Effector memory CD4-positive, alpha-beta T cell (primary cell): ENCODE measurements at places on chromosomes 6 and 20.

DNA sequence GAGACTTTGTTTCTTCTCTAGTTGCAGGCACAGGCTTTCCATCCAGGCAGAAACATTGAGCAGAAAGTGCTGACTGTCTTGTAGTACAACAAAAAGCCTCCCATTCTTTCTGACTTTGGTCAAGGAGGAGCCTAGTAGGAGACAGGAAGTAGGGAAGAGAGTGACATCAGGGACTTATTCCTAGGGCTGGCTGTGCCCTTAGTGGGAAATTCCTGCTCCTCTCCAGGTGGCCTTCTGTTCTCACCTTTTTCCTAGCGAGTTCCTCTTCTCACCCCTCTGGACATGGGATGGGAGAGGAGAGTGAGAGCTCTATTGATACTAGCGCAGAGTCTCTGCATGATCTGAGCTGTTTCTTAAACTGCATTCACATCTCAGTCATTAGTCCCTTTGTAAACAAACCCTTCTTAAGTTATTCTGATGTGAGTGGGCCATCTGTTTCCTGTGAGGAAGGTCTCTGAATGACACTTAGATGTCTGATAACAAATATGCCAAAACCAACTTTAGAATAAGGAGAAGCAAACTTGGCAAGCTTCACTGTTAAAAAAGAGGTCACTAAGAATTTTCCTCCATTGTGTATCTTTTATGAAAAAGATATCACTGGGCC, 455.0 kb downstream of the GJA1 start:
- no peak for DNase-seq

DNA sequence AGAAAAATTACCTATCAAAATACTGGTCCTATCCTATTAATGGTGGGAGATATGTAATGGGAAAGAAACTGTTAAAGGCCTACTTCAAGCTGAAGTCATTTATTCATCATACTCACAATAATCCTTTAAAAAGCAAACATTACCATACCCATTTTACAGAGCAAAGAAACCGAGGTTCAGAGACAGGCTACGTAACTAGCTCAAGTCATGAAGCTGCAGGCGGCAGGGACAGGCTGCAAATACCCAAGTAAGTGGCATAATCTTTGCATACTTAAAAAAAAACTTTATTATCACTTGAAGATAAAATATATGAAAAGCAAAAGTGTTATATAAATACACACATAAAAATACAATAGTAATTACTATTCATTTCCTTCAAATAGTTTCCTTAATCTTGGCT, 2.6 kb downstream of the RALGAPA2 start:
- DNase-seq = no peak

GRCh38 chr6:149823013-149823412, 41.1 kb downstream of the LRP11 start:
- no peak for DNase-seq

DNA sequence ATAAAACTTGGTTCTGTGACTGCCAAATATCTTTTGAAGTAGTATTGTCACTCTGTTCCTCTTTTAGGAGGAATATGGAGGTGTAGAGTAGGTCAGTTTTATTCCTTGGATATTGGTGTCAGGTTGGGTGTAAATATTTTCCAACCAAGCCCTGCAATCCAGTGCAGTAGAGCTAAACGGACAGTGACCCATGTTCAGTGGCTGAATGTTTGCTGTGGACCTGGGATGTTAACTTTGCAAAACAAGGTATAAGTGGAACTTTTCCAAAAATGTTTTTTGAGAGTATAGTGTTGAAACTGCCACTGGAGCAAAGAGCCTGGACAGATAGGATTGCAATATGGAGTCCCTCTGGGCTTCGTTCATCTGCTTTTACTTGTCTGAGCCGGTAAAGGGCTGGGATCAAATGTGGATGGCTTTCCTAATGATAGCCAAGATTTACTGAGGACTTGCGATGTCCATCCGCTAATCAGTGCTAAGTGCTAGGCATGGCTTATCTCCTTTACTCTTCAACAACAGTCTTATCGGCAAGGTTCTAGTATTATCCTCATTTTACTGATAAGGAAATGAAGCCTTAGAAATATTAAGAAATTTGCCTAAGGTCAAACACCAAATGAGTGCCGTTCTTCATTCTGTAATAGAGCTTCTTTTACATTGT, 69.0 kb upstream of the BACH2 start:
- no peak for DNase-seq

DNA sequence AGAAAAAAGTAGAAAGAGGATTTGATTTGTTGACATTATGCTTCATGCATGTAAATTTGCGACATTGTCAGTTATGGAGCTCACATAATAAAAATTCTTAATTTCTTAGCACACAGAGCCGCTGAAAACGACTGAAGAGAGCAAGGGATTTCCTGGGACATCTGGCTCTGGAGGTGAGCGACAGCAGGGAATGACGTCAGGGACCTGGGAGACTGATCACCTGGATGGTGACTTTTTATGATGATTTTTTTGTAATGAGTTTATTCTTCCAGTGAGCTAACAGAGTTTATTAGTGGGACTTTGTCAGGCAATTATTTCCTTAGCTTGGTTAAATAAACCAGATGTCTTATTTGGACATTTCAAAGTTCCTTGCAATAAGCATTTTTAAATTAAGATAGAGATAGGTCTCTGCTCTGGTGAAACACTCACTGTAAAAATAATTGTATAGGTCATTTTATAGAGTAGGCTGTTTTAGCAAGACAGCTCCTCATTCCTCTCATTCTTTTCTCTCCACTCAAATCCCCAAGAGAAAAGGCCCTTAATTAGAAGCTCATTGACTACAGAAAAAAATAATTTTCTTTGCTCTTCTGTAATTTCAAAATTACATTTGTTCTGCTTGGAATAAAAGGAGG, 19.4 kb downstream of the TMEM200A start:
- no peak for DNase-seq

- DNase-seq = peak; percentile 56
Measured at GRCh38 chr6:25278914-25279747, at the start of gene CARMIL1. Gene CARMIL1, plus strand, starts transcription at chr6:25279374. Its CDS starts 422 bp downstream, at chr6:25279796.

DNA sequence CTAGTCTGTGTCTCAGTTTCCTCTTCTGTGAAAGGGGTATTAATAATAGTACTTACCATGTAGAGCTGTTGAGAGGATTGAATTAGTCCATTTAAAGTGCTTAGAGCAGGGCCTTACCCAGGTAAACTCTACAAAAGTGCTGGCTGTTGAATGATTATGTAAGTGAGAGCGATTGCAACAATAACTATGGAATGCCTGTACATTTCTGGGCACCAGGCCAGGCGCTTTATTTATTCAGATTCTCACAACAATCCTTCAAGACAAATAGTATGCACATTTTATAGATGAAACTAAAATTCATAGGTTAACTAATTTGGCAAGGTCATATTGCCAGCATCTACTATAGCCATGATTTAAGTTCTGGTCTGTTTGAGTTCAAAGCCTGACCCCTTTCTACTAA, 78.3 kb upstream of the MMS22L start:
- DNase-seq = no peak

- no peak for DNase-seq
Measured at GRCh38 chr6:158476389-158476788, 83.5 kb upstream of the TMEM181 start.

GRCh38 chr6:44276667-44277640, 6.7 kb downstream of the TMEM151B start:
- DNase-seq = no peak

- DNase-seq = no peak
Measured at GRCh38 chr6:54053881-54054391, 57.3 kb upstream of the MLIP start.

DNA sequence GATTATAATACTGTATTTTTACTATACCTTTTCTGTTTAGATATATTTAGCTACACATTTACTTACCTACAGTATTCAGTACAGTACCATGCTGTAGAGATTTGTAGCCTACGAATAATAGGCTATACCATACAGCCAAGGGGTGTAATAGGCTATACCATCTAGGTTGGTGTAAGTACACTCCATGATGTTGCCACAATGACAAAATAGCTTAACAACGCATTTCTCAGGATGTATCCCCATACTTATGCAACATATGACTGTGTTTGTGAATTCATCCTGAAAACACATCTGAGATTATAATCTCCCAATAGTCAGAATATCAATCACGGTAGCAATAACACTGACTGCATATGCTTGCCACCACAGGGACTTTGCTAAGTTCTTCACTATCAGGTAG, 20.7 kb downstream of the B4GALT5 start:
- DNase-seq = no peak

DNA sequence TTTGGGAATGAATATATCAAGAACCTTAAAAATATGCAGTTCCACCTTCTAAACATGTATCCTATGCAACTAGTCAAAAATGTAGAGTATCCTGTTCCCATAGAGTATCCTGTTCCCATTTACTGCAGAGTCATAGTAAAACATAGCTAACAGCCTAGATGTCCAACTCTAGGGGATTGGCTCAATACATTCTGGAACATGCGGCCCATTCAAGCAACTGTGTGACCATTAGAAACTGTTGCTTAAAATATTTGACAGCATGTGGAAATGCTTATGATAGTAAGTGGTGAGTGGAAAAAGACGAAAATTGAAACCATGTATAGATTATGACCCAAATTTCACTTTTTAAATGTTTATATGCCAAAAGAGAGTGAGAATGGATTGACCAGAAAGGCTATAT, 11.2 kb downstream of the FOXP4 start:
- no peak for DNase-seq

GRCh38 chr6:132085731-132086130, 134.6 kb upstream of the CCN2 start:
- no peak for DNase-seq
